ENCODE measurements at places on chromosomes 5 and 9.

GRCh38 chr5:150264667-150265603, 24.6 kb downstream of the CAMK2A start:
- DNase-seq: no peak

- peak; percentile 62 for DNase-seq
Observed at GRCh38 chr5:31819926-31820516, 181.1 kb downstream of the PDZD2 start.

DNA sequence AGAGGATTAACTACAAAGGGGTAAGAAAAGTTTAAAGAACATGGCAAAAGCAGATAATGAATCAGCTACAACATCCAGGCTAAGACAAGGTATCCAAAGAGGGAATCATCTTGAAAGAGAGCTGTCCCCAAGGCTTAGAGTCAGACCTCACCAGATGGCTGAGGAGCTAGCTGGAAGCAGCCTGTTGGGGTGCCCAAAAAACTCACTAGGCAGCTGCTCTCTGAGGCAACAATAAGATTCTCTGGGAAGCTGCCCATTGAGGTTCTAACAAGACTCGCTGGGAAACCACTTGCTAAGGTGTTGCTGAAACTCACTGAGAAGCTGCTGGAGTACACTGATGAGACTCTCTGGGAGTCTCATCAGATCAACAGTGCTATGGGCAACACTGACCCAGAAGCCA, 185.2 kb downstream of the CETN3 start:
- DNase-seq: no peak

DNA sequence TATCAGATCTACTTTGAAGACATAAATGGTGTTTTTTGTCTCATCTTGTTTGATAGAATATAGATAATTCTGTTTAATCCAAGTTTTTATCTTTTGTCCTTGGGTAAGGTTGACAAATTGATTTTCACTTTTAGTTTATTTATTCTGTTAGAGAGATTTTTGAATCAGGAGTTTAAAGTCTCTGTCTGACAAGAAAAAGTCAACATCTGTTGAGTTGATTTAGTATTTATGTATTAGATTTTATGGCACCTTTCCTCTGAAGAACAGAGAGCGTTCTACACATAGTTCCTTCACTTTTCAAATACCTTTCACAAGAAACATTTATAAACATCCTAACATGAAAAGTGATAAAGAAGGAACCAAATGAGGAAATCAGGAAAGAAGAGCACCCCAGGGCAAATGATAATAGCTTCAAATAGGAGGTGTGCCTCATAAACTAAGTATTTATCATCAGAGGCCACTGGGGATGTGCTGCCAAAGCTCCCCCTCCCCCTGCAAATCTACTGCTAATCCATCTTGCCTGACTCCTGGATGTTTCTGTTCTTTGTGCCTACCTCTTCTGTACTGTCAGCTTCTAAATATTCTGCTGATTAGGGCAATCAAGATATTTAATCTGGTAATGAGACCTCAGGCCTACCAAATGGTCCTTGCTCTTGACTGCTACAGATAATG, 457.7 kb upstream of the CHD1 start:
- no peak for DNase-seq

- no peak for DNase-seq
Observed at GRCh38 chr5:127216898-127217675, 73.5 kb upstream of the MEGF10 start.

- peak; percentile 37 for DNase-seq
Observed at GRCh38 chr5:32339198-32339597, 26.5 kb upstream of the MTMR12 start.
